A172 (cell line): ENCODE measurements at places on chromosomes 1 and 21. TPM values are rescaled to one million over a fixed set of nuclear protein-coding genes. Genes with fewer than 3 reads are reported as not detected.

The ESRRG gene
- 0.02 and 0.05 TPM in 2 replicates for total RNA-seq

DNA sequence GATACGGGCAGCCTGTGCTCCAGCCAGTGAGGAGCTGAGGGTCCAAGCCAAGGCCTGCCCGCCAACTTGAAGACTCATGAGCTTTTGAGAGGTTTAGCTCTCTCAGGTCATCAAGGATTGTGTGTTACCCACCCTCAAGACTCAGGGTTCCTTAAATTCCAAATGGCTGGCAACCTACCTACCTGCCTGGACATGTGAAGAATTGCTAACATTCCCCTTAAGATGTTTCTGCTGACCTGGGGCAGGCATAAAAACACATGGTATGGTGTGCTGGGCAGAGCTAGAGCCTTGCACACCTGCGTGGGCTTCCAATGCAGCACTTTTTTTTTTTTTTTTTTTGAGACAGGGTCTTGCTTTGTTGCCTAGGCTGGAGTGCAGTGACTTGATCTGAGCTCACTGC, 17.2 kb downstream of the PARP1 start:
- DNase-seq = no peak

DNA sequence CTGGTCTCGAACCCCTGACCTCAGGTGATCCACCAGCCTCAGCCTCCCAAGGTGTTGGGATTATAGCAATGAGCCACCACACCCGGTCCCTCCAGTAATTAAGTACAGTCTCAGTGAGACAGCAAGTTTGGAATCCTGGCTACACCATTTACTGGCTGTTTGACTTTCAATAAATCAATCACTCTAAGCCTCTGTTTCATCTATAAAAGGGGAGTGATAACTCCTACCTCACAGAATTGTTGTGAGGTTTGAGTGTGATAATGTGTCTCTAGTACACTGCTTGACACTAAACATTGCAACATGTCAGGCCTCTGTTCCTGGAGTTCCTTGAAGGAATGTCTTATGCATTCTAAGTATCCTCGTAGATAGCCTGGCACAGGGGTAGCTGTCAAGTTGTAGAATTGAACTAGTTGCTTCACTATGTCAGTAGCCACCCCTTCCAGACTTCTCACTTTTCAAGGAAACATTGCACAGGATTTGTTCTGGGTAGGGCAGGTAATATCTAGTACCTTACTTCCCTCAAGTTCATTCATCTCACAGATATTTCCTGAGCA, 12.4 kb downstream of the ENTREP3 start:
- DNase-seq = no peak

The TRIM46 gene
- 1.1 and 3.4 TPM in 2 replicates for total RNA-seq

The FLG2 gene
- total RNA-seq = not detected in 2 replicates

GRCh38 chr21:42261829-42262200, 42.9 kb downstream of the ABCG1 start:
- DNase-seq = no peak

- no peak for DNase-seq
Measured at GRCh38 chr1:110667776-110668175, 7.0 kb downstream of the KCNA3 start.

DNA sequence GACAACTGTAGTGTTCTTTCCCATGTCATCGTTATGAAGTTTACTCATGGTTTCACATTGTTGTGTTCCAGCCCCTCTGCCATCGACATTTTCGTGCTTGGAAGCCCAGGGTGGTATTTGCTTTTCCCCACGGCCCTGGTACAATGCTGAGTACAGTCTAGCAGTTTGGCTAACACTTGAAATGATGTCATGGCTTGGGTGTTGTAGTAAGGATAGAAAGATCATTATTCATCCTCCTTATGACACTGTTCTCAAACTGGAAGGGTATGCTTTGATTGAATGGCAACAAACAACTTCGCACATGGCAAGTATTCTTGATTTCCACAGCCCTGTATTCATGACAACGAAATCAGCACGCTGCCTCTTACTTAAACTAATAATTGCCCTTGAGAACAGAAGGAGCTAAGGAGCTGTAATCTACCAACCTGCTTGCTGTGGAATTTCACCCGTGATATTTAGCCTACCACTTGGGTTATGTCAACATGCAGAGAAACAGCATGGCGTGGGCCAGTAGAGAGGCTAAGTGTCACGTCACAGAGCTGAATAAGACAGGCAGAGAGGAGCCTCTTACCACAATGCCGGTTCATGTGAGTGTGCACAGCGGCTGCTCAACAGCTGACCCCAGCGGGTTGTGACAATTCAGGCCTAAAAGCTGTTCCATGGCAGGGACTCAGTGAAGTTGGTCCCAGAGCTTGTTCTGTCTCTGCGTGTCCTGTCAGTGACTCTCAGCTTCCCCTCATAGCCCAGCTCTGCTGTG, 73.9 kb downstream of the KCNJ6 start:
- no peak for DNase-seq
